Stimulated activated CD8-positive, alpha-beta memory T cell treated with anti-CD3 and anti-CD28 coated beads, Interleukin-4, amount 100 ng/mL, for 1 hour (primary cell): ENCODE measurements at places on chromosomes 3 and 15.

- no peak for DNase-seq
Measured at GRCh38 chr3:2984831-2985220, 125.3 kb downstream of the IL5RA start.

- DNase-seq, result no peak
Measured at GRCh38 chr3:196399485-196399945, 32.7 kb downstream of the UBXN7 start.

DNA sequence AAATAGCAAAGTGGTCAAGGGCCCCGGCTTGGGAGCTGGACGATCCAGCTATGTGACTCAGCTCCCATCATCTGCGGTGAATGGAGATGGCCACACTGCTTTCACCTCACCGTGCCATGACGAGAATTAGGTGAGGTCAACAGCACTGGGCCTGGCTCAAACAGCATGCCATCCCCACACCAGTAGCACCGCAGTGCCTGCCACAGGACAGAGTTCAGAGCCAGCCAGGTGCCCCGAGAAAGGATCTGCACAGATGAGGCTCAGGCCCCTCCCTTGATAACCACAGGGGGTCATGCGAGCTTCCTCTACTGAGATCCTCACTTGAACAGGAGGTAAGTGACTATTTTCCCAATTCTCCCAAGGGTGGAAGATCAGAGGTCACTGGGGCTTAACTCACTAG lies 29.4 kb downstream of the ZXDC start:
- no peak for DNase-seq

- DNase-seq, result no peak
Measured at GRCh38 chr15:67945951-67946700, 106.3 kb upstream of the RNU6-1 start.

GRCh38 chr3:115245438-115245837 lies 98.3 kb upstream of the ZBTB20 start:
- DNase-seq, result no peak
